ENCODE measurements at places on chromosomes 5 and 9.

- no peak for DNase-seq
These were observed 119.1 kb upstream of the NR5A1 start for GRCh38 chr9:124626276-124626675.

- no peak for DNase-seq
These were observed 359.2 kb upstream of the ACTBL2 start for GRCh38 chr5:57841676-57842363.

GRCh38 chr5:98630621-98631020, 142.8 kb upstream of the RGMB start:
- DNase-seq = no peak

- DNase-seq = no peak
These were observed 140.0 kb downstream of the EPB41L4A start for GRCh38 chr5:112279082-112279481.

- DNase-seq = no peak
These were observed 20.9 kb downstream of the GIN1 start for GRCh38 chr5:103098993-103099392.

- no peak for DNase-seq
These were observed at the start of gene FAM221B for GRCh38 chr9:35828716-35829083. Gene FAM221B, minus strand, starts transcription at chr9:35828732. Its CDS starts 2,571 bp downstream, at chr9:35826161.

DNA sequence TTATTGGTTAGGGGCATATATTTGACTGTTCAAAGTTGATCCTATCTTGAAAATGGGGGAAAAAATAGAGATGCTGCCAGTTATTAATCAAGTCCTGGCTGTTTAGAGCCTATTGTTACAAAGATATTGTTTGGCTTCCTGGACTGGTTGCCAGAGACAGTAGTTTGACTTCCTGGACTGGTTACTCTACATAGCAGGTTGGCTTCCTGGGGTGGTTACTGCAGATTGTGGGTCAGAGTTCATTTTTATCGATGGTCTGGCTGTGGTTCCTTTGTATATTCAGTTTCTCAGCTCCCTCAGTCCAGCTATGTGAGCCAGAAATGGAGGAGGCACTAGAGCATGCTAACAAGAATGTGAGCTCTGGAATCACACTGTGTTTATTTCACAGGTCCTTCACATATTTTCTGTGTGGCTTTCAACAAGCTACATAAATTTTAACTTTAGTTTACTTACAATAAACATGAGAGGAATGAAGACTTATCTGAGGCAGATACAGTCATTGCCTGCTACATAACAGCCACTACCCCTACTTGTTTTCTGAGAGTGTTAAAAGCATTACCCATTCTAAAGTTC, 137.6 kb downstream of the TRPM3 start:
- no peak for DNase-seq

- DNase-seq = no peak
These were observed 223.3 kb downstream of the EBF1 start for GRCh38 chr5:158876263-158876942.
